ENCODE measurements at places on chromosomes 11 and 22. TPM values are rescaled to one million over a fixed set of nuclear protein-coding genes. Genes with fewer than 3 reads are reported as not detected.

CHRM1 gene
- not detected for total RNA-seq

OR4D5 gene
- not detected for total RNA-seq

MRGPRE gene
- total RNA-seq = not detected

CKAP5 gene
- total RNA-seq = 37.1 TPM

MCM5 gene
- total RNA-seq = 53.1 TPM

EXPH5 gene
- total RNA-seq = 3.2 TPM

SLC25A18 gene
- not detected for total RNA-seq

MS4A12 gene
- total RNA-seq = not detected

ACTN3 gene
- not detected for total RNA-seq

CTSW gene
- total RNA-seq = 13.7 TPM

CCT8L2 gene
- total RNA-seq = not detected

PKP3 gene
- total RNA-seq = 2.0 TPM

PTPRCAP gene
- total RNA-seq = 4.0 TPM

DNA sequence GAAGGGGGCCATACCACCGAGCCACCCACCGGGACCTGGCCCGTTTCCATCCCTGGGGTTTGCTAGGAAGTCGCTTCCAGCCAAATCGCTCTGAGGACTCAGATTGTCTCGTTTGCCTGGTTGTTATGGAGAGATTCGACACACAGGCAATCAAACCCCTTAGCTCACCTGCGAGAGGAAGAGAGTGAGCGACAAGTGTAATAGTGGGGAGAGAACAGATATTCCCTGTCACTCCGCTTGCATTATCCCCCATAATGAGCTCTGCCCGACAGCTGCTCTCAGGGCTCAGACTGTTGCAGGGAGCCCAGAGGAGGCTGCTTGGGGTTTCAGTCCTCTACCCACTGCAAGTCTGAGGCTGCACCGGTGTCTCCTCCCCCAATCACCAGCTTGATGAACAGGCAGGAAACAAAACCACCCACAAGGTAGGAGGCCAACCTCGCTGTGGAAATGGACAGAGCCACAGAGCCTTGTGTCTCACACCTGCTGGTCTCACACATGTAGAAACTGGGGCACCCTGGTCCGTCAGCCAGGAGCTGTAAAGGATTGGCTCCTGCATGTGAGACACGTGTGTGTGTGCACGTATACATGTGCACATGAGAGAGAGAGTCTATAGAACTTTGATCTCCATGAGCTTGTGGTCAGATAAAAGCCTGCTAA lies 351.1 kb downstream of the BUD13 start:
- no peak for DNase-seq

DNA sequence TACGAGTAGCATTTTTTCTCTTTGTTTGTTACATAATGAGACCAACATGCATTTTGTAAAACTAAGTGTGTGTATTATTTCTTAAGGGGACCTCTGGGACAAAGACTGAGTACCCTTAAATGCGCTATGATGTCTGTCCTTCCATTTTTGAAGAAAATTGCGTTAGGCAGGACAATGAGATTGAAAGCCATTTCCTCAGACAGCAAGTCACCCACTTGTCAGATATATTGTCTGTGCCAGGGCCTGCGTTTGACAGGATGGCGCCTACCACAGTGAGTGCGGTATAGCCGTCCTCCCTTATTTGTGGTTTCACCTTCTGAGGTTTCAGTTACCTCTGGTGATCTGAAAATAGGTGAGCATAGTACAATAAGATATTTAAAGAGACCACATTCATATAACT lies 2.2 kb downstream of the AP2A2 start:
- no peak for DNase-seq

- DNase-seq = no peak
Observed at GRCh38 chr11:88515002-88515401, 177.5 kb upstream of the CTSC start.

DNA sequence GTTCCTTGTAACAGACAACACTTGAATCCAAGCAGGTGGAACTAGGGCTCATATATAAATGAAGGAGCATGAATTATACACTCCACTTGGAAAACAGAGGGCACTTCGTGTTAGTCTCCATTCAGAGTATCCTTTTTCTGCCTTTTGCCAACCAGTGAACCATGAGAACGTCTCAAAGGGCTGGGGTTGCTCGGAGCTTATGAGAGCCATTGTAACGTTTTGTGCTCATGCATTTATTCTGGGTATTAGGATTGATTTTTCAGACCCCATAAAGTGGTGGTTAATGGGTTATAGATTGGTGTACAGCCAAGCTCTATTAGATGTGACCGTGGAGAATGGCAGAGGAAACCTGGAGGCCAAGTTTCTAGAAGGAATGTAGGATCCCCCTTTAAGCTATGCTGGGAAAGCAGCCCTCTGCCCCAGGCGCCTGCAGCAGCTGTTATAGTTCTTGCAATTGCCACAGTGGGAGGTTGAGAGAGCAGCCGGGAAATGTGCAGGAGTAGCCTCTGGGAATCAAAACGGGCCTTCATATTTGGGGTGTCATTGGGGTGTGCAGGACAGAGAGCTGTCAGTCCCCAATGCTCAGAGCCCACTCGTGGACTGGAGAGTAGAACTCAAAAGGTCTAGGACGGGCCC lies 54.6 kb upstream of the ASPHD2 start:
- no peak for DNase-seq

DNA sequence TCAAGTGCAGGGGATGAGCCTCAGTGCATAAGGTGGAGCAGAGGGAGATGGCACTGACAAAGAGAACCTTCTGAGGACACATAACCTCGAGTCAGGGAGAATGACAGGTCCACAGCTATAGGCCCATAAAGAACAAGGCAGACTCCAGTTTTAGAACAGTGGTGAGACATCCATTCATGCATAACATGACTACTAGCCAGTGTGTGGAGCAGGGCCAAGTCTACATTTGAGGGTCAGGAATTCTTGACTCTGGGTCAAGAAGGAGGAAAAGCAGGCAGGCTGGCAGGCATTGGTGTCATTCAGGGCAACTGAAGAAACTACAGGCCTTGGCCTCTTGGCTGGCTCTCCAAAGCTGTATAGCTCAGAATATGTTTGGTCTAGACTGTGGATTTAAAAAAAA lies 54.9 kb downstream of the MTNR1B start:
- DNase-seq = no peak

GRCh38 chr22:37079668-37080171 lies 28.2 kb downstream of the KCTD17 start:
- DNase-seq = no peak

- no peak for DNase-seq
Observed at GRCh38 chr11:45816614-45817013, 11.7 kb downstream of the SLC35C1 start.

DNA sequence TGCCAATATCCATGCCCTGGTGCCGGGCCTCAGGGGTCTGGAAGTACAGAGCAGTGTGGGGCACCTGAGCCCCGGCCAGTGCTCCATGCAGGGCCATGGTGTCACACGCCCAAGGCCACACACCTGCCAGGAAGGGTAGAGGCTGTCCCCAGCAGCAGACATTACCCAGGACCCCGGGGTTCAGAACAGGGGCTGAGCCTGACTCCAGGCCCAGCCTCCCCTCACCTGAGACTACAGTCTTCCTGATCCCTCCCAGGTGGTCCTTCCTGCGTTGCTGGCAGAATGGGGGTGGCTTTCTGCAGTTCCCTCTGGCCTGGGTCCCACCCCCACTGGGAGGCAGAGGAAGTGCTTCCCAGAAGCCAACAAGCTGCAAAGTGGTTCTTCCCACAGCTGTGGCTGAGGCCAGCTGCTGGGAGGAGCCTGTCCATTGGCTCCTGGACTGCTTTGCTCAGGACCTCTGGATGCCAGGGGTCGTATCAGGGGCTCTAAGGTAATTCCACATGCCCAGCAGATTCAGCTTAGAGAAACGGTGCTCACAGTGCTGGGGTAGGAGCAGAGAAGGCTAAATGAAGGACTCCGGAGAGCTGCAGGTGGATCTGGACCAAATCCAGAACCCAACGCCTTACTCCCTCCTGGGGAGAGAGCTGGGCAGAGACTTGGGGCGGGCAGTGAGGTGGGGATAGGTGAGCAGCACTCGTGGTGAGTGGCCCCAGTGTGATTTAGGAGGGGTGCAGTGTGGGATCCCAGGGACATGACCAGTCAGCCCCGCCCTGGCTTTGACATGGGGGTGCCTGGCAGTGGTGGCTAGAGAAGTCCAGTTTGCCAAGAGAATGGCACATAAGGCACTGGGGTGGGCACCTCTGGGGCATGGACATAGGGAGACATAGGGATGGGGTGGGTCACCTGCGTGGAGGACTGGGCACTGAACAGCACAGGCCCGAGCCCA lies 12.6 kb downstream of the TCIRG1 start:
- DNase-seq = no peak

DNA sequence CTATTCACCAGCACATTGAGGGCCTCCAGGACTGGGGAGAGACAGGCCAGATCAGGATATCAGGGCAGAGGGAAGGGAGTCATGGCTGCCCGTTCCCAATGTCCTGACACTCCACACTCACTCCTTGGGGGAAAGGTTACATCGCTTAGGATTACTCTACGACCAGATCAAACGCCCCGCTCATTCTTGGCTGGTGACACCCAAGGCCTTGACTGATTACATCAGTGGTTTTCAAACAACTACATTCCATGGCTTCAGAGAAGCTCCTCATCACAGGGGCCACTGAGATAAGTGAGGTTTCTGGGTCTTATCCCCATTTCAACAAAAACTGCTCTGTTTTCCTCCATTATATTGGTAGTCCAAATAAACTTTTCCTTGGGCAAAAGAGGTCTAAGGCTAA lies 15.0 kb downstream of the UBE2L6 start:
- no peak for DNase-seq

- DNase-seq = no peak
Observed at GRCh38 chr11:116202922-116203321, 569.9 kb downstream of the BUD13 start.

- no peak for DNase-seq
Observed at GRCh38 chr11:134978388-134979088, 566.5 kb upstream of the B3GAT1 start.

DNA sequence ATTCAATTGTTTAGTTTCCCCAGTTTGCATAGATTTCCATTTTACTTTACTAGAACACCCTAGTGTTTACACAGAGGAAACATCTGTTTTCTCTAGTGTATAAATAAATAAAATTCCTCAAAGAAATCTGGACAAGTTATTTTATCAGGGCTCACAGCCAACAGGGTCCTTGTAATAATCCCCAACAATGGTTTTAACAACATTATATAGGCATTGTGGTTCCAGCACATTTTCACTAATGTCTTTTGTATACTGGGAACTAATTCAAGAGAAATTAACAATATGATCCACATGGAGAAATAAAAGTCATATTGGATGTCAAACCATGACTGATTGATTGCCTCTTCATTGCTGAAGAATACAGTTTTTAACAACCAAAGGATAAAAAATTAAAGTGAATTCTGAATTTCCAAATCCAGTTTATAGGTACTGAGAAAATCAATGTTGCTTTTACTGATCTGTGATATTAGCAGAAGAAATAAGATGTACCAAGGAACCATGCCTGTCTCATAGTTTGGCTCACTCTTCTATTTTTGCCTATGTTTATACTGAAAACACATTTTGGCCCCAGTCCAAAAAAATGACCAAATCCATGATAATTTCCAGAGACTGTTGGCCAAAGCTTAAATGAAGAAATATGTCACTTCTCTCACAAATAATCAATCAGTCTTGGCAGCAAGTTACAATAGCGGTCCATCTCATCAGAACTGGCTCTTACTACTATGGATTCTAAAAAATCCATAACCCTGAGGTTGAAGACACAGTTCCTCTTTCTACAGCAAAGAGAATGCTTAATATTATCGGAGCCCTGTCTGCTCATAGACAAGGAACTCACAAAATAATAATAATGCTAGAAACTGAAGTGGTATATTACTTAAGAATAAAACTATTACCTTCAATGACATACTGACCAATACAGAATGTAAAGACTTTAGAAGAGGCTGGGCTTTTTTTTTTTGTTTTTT lies 1.4 kb upstream of the MS4A13 start:
- no peak for DNase-seq

GRCh38 chr11:27563201-27563600 lies 56.6 kb upstream of the LIN7C start:
- no peak for DNase-seq

GRCh38 chr11:97290464-97291041 lies 900.7 kb downstream of the JRKL start:
- DNase-seq = no peak

Measured in thoracic aorta (tissue), 2 donors.